ENCODE measurements at places on chromosomes 16 and 17.
A peak's percentile ranks its signal among the peaks of the same experiment; 100 is the strongest.

GRCh38 chr16:3804426-3805016 lies 76.0 kb downstream of the CREBBP start:
- no peak for DNase-seq

DNA sequence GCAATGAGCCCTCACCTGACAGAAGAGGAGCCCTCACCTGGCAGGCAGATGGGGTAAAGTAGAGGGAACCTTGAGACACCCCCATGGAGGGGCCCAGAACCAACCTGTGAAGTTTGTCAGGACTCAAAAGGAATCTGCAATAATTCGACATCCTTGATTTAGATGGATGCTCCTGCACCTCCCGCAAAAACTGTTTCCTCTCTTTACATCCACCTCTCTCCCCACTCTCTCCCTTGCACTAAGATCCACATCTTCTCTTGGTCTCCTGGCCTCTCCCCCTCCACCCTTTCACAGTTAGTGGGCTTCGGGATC lies 34.9 kb upstream of the RBFOX3 start:
- DNase-seq = no peak

DNA sequence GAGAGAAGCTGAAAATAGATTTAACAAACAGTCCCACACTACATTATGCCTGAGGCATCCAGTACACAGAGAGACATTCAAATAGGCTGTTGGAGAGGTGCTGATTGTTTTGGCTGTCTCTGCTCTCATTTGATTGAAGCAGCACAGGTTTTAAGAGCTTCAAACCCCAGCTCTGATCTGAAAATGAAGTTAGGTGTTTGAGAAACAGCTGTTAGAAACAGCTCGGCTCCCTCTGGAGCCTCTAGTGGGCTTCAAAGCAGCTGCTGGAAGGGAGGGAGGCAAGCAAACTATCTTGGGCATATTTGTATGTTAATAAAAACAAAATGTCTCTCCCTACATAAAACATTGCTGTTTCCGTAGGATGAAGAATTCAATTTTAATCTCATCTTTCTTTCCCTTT lies 607.3 kb upstream of the GOT2 start:
- DNase-seq = no peak

DNA sequence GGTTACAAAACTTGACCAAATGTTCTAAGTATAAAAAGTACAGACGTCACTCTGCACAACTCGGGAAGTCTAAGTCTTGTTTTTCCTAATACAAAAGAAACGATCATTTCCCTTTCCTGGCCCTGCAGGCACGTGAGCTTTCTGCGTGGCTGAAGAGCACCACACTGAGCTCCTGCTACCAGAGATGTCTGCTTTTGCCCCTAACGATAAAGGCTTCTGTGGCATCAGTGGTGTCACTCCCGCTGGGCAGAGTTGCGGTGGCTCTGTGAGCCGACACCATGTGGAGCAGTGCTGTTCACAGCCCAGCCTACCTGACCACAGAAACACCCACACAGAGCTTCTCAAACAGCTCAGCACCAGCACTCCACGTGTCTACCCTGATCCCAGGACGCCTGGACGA lies 20.5 kb downstream of the EMC8 start:
- DNase-seq = no peak

DNA sequence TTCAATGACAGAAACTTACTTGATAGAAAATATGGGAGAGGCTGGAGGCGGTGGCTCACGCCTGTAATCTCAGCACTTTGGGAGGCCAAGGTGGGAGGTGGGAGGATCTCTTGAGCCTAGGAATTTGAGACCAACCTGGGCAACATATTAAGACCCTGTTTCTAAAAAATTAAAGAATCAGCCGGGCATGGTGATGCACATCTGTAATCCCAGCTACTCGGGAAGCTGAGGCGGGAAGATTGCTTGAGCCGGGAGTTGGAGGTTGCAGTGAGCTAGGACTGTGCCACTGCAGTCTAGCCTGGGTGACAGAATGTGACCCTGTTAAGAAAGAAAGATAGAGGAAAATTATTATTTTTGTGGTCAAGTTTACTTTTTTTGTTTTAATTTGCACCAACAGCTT lies 2.1 kb upstream of the NLK start:
- no peak for DNase-seq

DNA sequence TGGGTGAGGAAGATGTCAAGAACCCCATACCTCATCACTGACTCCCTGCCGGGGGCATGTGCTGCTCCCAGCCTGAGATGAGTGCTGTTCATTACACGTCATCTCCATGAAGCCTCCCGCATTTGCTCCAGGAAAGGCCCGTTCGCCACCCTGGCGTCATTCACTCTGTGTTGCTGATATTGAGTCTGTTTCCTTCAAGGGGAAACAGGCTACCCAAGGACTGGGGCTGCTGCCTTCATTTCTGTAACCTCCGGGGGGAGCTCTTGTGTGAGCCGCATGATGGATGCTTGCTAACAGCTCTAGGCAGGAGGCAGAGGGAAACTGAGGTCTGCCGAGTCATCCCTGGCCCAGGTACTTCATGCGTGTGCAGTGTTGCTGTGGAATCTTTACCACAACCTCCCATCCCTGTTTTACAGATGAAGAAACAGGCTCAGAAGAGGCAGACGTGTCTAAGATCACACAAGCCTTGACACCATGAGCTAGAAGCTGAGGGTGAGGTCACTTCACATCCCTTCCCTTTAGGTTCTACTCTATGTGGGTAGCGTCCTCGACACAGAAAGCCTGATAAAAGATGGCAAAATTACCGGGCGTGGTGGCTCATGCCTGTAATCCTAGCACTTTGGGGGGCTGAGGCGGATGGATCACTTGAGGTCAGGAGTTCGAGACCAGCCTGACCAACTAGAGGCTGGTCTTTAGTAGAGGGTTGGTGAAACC lies 3.5 kb upstream of the ARMC5 start:
- peak; percentile 40 for DNase-seq

DNA sequence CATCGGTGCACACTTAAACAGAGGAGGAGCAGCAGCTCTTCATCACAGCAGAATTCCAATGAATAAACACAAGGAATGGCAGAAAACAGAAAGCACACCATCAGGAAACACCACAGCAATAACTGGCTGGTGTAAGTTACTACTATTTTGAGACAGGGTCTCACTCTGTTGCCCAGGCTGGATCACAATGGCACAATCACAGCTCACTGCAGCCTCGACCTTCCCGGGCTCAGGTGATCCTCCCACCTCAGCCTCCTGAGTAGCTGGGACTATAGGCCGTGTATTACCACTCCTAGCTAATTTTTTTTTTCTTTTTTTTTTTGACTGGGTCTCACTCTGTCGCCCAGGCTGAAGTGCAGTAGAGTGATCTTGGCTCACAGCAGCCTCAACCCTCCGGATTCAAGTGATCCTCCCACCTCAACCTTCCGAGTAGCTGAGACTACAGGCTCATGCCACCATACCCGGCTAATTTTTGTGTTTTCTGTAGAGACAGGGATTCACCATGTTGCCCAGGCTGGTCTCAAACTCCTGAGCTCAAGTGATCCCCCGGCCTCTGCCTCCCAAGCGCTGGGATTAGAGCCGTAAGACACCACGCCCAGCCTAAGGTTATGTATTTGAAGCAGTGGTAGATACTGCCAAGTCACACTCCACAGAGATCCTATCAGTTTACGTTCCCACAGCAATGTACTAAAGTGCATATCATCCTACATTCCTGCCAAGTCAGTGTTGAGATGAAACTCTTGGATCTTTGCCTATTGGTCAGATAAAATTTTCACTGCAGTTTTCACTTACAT lies 20.7 kb downstream of the TRAP1 start:
- DNase-seq = no peak

- DNase-seq = no peak
Measured at GRCh38 chr17:40857535-40857934, 9.5 kb downstream of the KRT12 start.

- no peak for DNase-seq
Measured at GRCh38 chr17:49762151-49762941, 1.6 kb downstream of the FAM117A start.

DNA sequence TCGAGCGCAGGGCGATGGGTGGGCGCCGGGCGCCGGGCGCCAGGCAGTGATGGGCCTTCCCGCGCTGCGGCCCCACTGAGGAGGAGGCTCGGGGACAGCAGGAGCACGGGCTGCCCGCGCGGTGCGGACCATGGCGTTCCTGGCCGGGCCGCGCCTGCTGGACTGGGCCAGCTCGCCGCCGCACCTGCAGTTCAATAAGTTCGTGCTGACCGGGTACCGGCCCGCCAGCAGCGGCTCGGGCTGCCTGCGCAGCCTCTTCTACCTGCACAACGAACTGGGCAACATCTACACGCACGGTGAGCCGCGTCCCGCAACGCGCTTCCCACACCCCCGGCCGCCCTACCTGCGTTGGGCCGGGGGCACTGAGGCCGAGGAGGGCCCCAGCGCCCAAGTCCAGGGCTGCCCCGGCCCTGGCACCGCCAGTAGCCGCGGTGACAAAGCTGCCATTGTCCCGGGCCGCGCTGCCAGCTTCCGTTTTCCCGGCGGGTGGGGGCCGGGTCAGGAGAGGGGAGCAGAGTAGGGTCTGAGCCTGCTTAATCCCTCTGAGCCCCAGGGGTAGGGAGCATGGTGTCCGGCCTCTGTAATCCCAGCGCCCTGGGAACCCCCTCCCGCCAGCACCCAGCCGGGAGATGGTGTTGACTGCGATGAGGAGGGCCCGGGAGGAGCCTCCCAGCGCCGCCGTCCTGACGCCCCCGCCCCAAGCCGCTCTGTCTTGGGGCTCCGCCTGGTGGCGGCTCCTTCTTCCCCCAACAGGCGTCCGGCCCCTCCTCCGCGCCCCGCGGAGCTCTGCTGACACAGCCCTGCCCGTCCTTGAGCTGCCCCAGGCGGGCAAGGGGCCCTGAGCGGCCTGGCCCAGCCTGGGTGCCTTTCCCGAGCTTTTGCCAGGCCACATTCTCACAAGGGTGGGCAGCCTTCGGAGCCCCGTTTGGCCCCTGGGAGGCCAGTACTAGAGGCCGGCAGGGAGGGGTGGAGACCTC lies 685 bp downstream of the PAQR4 start:
- DNase-seq = peak; percentile 63

- no peak for DNase-seq
Measured at GRCh38 chr17:17538417-17539391, 42.5 kb upstream of the RASD1 start.
